Posterior cingulate gyrus (tissue), 11 donors: ENCODE measurements at places on chromosomes 3 and 15.
A peak's percentile ranks its signal among the peaks of the same experiment; 100 is the strongest.

- peak; percentile 24 for DNase-seq
Observed at GRCh38 chr3:47910777-47911440, 105.3 kb downstream of the MAP4 start.

- peak; percentile 20 for DNase-seq
Observed at GRCh38 chr3:159806412-159806811, 182.2 kb upstream of the IL12A start.

GRCh38 chr3:182490596-182491491, 302.5 kb upstream of the ATP11B start:
- DNase-seq: peak; percentile 23

- no peak for DNase-seq
Observed at GRCh38 chr3:109897734-109898133, 560.4 kb upstream of the DPPA4 start.

DNA sequence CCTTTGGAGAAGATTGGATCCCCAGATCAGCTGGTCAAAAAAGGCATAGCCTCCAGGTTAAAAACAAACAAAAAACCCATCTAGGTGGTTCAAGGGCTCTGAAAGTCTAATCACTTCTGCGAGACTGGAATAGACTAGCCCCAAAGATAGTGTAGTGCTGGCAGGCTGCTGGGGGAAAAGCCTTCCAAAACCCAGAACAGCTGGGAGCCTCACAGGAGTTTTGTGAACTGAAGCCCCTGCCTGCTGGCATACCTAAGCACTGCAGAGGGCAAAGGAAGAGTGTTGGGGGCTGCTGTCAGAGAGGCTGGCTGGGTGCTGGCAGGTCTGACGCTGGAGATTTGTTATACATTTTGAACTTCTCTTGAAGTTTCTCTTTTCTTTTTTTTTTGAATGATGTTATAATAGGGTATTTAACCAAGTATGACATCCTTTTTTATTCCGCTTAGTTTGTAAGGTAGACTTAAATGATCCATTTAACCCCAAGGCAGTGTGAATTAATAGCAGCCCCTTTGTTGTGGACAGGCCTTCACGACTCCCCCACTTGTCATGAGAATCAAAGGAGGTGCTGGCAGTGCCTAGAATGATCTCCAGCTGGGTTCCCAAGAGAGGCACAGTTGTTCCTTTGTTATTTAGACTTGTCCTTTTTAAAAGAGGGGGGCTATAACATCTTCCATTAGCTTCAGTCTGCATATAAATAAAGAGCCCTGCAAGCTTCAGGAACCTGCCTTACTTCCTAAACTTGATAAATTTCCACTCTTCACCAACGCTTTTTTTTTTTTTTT, 53.9 kb downstream of the CRTC3 start:
- DNase-seq: no peak
